Pancreas (tissue), 10 donors: ENCODE measurements at places on chromosomes 3 and 15.

DNA sequence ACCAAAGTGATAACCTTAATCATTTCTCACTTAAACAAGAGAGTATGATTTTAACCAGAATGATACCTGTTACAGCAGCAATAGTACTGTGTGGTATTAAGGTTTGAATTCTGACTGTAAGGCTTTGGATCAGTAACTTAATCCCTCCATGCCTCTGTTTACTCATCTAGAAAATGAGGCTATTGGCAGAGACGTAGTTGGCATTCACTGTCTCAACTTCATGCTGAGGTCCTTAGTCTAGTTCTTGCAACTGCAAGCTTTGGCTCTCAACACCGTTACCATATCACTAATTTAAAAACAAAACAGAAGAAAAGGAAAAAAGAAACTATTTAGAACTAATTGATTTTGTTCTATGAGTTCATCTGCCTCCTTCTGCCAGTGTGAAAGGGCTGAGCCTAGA, 875.4 kb downstream of the MCTP2 start:
- DNase-seq = no peak

- DNase-seq = peak; percentile 36
Observed at GRCh38 chr15:83559310-83559966, 94.5 kb upstream of the ADAMTSL3 start.

GRCh38 chr3:115227461-115227860, 80.4 kb upstream of the ZBTB20 start:
- DNase-seq = no peak

DNA sequence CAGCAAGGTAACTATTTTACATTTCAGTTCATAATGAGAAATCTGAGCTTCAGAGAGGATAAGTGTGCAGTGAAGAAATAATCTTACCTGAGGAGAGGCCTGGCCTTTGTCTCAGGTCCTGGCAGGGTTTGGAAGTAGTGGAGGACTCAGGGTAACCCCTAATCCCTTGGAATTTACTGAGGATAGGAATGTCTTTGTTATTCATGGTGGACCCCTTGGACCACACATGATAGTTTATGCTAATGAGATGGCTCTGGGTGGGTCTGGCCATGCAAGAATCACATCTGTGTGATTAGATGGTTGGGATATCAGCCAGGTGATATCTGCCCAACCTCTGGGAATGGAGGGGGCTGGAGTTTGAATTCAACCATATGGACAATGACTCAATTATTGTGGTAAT, 65.0 kb upstream of the DAZL start:
- no peak for DNase-seq

DNA sequence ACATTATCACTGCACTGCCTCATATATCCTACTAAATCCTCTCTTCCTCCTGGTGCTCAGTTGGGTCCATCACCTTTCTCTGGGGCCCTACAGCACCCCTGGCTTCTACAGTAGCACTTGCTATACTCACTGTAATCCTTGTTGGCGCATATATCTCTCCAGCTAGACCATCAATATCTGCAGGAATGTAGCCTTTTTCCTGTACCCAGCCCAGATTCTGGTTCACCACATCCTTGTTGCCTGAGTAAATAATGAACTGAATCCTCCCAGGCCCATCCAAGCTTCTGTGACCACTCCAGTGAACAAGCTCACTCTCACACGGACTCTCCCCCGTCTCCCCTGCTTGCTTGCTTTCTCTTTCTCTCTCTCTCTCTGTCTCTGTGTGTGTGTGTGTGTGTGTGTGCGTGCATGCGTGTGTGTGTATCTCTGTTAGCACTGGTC, 62.5 kb upstream of the LIPC start:
- DNase-seq = no peak

GRCh38 chr3:20857636-20858035, 671.6 kb upstream of the SGO1 start:
- DNase-seq = no peak

- no peak for DNase-seq
Observed at GRCh38 chr15:47955021-47955420, 165.8 kb upstream of the SLC24A5 start.

GRCh38 chr3:133413161-133414020, 13.5 kb downstream of the BFSP2 start:
- no peak for DNase-seq

DNA sequence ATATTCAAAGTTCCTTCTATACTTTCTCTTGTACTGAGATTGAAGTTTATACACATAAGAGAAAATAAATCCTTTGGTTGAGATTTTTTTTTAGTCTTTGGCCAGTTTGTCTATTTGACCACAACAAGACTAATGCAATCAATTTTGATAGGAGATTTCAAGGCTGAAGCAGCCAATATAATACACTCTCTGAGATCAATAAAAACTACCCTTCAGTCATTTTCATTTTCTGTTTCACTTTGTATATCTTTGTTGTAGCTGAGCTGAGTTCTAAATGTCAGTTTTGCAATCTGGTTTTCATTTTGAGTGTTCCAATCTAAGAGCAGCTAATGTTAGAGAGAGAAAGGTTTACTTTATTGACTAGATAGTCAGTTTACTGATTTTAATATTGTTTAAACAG, 623.8 kb upstream of the ROBO1 start:
- no peak for DNase-seq

- no peak for DNase-seq
Observed at GRCh38 chr15:58934521-58934920, 1.0 kb upstream of the SLTM start.

DNA sequence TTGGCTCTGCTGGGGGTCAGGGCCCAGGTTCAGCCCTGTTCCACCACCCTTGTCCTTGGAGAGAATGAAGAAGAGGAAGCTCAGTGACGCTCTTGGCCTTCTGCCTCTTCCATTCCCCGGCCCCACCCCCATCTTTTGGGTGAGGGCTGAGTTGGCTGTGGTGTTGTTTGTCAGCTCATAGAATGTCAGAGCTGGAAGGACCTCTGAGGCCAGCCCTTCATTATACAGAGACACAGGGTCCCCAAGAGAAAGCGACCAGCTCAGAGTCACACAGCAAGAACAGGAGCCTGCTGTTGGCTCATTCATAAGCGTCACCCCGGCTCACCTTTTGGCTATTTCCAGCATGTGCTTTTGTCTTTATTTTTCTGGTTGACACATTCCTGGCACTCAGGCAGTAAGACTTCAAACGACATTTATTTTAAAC, 68.2 kb downstream of the AAGAB start:
- DNase-seq = no peak

DNA sequence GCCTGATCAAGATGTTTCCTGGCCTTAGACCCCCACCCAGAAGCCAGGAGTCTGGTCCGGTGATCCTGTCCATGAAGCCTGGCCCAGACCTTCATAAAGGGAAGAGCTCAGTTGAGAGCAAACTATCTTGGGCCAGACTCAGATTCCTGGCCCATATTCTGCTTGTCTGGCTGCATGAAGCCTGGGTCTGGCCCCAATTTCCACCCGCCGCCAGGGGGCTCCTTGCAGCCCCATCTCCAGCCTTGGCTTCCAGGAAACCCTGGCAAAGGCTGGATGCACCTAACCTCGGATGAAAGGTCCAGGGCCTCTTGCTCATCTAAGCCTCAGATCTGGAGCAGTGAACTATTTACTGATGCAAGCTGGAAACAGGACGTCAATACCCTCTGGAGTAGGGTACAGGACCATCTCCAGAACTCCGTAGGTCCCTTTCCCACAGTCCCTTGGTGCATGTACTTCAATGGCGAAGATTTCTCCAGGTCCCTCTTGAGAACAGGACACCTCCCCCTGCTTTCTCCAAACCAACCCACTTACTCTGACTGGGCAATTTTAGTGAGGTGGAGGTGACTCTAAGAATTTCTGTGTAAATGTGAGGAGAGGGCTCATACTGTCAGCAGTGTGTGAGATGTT, 5.6 kb downstream of the FOXL2 start:
- peak; percentile 58 for DNase-seq

DNA sequence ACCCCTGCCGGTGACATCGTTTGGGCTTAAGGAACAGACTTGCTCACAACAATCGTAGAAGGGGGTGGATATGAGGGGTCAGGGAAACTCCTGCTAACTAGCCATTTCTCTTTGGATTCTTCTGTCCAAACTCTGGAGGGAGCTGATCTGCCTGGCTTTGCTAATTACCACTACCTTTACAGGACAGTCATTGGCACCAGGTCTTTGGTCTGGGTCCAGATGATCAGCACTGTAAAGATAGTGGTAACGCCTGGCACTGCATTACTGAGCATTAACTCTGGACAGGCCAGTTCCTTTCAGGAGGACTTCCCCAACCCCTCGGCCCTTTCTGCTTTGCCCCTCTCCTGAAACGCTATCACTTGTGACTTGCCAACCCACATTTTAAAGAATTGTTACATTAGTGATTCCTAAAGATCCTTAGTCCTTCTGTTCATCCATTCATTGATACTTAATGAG, 788 bp downstream of the UQCC5 start:
- DNase-seq = no peak

DNA sequence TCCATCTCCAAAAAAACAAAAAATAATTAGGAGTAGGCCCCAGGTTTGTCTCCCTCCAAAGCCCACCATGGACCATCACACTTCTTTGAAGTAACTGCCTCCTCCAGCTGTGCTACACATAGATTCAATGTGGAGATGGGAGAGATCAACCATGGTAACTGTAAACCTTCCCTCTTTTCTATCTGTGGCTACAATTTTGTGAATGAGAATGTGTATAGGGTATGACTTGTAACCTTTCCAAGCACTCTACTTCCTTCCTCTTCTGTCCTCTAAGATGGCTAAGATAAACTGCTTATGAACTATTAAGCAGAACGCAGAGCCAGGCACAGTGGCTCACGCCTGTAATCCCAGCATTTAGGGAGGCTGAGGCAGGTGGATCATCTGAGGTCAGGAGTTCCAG, 55.5 kb upstream of the ATP11B start:
- DNase-seq = no peak

DNA sequence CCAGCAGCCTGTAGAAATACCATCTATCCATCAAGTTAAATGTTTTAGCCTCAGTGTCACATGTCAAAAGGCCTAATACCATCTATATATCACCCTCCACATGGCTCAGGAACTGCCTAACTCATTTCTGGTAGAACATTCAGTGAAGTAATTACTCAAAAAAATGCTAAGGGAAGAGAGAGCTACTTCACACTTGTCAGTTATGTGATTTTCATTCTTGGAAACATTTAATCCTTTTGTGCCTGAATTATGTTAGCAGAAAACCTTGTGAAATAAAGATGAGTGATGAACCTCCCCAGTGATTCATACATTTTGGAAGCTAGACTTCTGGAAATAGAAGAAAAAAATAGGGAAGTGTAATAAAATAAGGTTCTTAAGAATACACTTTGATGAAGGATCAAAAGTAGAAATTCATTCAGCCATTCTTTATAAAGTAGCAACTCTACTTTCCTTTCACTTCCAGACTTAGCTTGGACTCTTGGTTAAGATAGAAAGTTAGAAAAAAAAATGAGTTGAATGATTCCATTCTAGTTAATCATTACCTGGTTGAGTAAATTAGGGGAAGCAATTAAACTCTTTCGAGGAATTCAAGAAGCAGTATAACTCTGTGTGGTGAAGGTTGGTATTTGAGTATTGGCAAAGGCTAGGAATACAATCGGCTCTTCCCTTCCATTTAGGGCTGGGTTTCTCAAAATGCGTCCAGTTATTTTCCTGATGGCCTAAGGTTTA, 3.6 kb downstream of the OTOL1 start:
- DNase-seq = no peak

- DNase-seq = no peak
Observed at GRCh38 chr3:67804089-67804488, 149.7 kb upstream of the SUCLG2 start.

DNA sequence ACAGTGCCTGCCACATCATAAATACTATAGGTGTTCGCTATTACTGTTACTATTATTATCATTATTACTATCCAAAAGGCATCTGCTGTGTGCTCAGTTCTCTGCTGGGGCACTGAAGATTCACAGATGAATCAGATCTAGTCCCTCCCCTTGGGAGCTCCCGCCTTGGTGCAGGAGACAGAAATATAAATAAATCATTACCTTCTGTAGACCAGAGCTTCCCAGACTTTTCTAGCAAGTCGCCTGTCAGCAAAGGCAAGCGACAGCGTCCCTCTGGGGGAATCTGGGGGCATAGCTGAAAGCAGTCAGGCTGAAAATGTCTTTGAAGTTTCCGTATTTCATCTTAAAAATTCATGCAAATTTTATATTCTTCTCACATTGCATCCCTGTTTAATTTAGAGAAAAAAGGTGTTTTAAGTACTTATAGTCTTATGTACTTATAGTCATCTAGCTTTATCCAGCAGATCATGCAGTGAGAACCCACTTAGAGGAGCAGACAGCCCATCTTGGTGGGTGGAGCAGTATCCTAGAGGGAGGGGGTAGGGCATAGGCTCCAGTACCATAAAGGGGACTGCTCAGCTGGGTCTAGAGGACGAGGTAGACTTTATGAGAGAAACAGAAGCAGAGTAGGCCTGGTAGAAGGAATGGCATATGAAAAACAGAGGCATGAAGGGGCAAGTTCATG, 10.4 kb upstream of the BRPF1 start:
- DNase-seq = no peak

GRCh38 chr15:96599268-96599667, 268.8 kb downstream of the NR2F2 start:
- DNase-seq = no peak

DNA sequence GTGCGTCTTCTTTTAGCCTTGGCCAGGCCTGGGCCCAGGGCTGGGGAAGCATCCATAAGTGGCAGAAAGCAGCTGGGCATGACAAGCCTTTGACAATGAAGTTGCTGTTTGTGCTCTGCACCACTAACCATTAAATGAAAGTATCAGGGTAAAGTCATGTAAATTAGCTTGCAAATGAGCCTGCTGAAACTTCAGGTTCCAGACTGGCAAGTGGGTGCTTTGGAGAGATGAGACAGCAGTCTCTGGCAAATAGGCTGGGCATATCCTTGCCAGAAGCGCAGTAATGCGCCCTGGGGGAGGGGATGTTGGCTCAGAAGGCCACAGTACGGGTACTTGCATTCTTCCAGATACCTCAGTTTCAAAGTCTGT, 40.7 kb downstream of the RAB6B start:
- no peak for DNase-seq

- no peak for DNase-seq
Observed at GRCh38 chr3:39052583-39052982, 767 bp downstream of the WDR48 start.

- no peak for DNase-seq
Observed at GRCh38 chr3:13265016-13265415, 155.1 kb downstream of the NUP210 start.

GRCh38 chr15:34436126-34436955, 1.3 kb downstream of the GOLGA8A start:
- no peak for DNase-seq

DNA sequence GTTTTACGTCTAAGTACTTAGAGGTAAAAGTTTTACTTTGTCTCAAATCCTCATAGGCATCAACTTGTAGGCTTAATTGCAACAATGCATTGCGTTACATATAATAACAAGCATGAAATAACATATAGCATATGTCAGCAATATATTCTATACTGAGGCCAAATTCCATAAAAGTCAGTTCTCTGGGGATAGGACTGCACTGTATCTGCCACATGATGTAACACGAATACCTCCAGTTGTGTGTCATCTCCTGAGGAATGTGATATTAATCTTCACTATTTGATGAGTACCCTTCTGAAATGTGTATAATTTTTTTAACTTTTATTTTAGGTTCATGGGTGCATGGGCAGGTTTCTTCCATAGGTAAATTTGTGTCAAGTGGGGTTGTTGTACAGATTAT, 126.4 kb downstream of the IMPG2 start:
- DNase-seq = no peak

GRCh38 chr3:123520656-123521055, 64.2 kb downstream of the HACD2 start:
- no peak for DNase-seq
